ENCODE measurements at places on chromosomes 1 and 21.

- DNase-seq, result peak; percentile 74
Measured at GRCh38 chr1:2230781-2231531, 2.8 kb downstream of the SKI start.

GRCh38 chr1:167221126-167221737, 546 bp downstream of the POU2F1 start:
- DNase-seq, result no peak

DNA sequence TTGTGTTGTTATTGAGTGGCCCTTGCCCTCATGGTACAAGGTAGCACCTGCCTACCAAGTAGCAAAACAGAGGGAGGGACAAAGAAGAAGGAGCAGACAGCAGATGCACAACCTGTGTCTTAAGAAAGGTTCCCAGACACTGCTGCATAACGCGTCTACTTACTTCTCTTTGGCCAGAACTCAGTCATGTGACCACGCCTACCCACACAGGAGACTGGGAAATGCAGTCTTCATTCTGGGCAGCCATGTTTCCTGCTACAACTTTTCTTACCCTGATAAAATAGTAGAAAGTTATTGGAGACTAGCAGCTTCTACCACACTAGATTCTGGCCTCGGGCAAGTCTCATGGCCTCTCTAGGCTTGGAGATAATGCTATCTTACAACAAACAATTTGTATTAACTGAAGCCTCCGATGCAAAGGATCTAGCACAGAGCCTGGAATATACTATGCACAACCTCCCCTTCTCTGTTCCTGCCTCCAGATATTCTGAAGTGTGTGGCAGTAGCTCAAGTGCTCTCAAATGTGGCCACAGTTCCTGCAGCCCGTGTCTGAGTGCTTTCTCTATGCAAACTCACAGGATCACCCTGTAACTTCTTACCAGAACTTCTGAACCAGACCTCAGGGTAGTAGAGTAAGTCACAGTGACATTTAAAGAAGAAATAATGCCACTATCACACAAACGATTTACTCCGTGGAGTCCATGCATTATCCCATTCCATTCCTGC, 34.1 kb upstream of the BTG2 start:
- peak; percentile 76 for DNase-seq

GRCh38 chr1:235946571-235946981, 79.9 kb upstream of the LYST start:
- no peak for DNase-seq

DNA sequence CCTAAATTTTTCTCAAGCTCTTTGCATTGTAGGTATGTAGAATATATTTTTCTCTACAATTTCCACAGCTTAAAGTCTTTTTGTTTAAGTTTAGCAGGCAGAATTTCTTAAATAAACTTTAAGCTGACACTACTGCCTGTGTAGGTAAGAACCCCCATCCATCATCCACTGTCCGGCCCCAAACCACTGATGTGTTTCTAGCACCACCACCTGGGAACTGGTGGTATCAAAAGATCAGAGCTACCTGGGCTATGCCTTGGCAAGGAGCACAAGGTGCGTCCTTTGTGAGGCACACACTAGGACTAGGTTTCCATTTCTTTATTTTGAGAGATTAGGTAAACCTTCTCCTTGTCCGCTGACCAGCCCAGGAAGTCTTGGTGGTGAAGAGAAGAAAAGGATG, 10.5 kb upstream of the LELP1 start:
- no peak for DNase-seq

DNA sequence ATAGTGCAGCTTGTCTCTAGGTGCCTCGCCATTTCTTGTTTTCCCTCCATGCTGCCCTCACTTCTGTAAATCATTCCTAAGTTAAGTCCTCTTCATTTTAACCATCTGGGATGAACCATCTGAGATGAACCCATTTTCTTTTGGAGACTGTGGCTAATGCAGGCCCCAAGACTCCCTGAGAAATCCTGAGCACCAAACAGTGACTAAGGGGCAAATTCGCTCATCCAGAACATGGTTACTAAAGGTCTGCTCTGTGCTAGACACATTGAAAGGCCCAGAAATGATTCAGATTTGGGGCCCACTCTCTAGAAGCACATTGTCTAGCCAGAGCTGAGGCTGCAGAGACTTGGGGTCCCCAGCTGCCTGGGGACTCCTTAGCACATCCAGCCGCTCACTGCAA, 151.9 kb upstream of the CTTNBP2NL start:
- DNase-seq, result no peak

- DNase-seq, result no peak
Measured at GRCh38 chr1:118659646-118660045, 328.5 kb downstream of the TBX15 start.

GRCh38 chr1:42035205-42035829, 116.6 kb upstream of the HIVEP3 start:
- no peak for DNase-seq

DNA sequence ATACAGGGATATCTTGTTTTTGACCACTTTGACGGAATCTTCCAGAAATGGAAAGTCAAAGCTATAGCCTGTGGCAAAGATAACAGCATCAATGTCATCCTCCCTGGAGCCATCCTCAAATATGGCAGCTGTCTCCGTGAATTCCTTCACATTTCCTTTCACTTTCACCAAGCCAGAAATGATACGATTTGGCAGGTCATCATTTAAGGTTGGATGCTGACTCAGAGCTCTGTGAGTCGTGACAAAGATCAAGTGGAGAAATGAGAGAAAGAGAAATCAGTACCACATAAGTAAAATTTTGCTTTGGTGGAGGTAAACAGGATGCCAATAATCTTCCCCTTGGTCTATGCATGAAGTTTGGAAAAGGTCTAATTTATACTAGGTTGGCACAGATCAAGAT, 23.9 kb downstream of the FMO5 start:
- no peak for DNase-seq

GRCh38 chr1:14857436-14858195, 259.1 kb downstream of the KAZN start:
- no peak for DNase-seq

GRCh38 chr1:63859480-63860275, 85.9 kb downstream of the ROR1 start:
- DNase-seq, result no peak

GRCh38 chr1:110409316-110409715, 1.8 kb upstream of the LAMTOR5 start:
- DNase-seq, result no peak

DNA sequence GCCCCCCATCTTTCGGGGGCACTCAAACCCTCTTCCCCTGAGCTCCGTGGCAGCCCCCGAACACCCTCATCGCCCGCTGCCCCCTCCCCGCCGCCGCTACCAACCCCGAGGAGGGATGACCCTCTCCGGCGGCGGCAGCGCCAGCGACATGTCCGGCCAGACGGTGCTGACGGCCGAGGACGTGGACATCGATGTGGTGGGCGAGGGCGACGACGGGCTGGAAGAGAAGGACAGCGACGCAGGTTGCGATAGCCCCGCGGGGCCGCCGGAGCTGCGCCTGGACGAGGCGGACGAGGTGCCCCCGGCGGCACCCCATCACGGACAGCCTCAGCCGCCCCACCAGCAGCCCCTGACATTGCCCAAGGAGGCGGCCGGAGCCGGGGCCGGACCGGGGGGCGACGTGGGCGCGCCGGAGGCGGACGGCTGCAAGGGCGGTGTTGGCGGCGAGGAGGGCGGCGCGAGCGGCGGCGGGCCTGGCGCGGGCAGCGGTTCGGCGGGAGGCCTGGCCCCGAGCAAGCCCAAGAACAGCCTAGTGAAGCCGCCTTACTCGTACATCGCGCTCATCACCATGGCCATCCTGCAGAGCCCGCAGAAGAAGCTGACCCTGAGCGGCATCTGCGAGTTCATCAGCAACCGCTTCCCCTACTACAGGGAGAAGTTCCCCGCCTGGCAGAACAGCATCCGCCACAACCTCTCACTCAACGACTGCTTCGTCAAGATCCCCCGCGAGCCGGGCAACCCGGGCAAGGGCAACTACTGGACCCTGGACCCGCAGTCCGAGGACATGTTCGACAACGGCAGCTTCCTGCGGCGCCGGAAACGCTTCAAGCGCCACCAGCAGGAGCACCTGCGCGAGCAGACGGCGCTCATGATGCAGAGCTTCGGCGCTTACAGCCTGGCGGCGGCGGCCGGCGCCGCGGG, 837 bp downstream of the FOXD3 start:
- peak; percentile 25 for DNase-seq

- peak; percentile 34 for DNase-seq
Measured at GRCh38 chr1:110643879-110644472, 30.8 kb downstream of the KCNA3 start.

- DNase-seq, result no peak
Measured at GRCh38 chr1:240030236-240030635, 61.4 kb upstream of the FMN2 start.

DNA sequence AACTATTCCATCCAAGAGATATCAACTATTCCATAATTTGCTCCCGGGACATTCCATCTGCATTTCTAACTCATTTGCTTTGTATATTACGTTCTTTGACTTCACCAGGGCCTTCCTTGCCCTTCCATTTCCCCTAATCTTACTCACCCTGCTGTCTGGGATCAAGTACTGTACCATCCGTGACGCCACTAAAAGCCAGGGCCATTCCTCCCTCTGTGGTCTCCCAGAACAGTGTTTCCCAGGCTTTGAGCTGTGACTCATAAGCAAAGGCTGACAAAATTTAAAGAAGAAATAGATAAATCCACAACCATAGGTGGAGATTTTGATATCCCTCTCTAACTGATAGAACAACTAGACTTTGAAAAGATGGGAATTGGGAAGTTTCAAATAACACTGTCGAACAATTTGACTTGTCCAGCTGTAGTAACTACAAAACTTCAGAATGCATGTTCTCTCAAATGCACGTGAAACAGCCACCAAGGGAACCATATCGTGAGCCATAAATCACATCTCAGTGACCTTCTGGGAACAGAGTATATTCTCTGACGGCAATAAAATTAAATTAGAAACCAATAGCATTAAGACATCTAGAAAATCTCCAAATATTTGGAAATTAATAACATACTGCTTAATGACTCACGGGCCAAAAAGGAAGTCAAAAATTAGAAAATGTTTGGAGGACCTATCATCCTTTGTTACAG, 501.0 kb downstream of the SETD4 start:
- DNase-seq, result no peak

- no peak for DNase-seq
Measured at GRCh38 chr1:151942882-151943281, 33.6 kb upstream of the THEM4 start.

- no peak for DNase-seq
Measured at GRCh38 chr1:24125456-24125855, 13.5 kb upstream of the MYOM3 start.

GRCh38 chr1:186463511-186463910, 2.6 kb upstream of the PDC start:
- no peak for DNase-seq

DNA sequence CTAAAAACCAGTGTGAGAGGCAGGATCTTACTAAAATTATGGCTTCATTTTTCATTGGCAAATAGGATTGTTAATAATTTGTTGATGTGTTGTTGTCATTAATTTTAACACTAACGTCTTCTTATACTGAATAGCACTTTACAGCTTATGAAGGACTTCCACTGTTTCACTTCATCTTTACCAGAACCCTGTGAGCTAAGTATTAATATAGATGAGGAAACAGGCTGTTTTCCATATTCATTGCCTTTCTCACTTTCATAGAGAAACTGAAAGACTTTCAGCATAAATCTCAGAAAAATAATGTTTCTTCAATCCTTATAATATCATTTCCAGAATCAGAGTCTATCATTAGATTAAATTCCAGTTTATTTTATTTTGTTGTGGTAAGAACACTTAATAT, 8.5 kb downstream of the MAP10 start:
- DNase-seq, result no peak

GRCh38 chr1:157380523-157380922, 171.8 kb downstream of the FCRL5 start:
- DNase-seq, result no peak

DNA sequence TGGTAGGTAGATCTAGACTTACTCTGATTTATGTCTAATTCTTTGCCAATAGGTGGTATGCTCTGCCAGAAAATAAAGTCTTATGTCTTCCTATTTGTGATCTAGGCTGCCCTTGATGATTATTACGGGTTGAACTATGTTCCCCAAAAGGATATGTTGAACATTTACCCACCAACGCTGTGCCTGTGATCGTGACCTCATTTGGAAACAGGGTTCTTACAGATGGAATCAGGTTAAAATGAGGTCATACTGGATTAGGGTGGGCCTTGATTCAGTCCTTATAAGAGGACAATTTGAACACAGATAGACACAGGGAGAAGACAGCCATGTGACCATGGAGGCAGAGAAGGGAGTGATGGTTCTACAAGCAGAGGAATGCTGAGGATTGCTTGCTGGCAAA, 95.1 kb upstream of the BCAR3 start:
- DNase-seq, result no peak

- DNase-seq, result no peak
Measured at GRCh38 chr1:238701024-238701423, 685.3 kb upstream of the CHRM3 start.

DNA sequence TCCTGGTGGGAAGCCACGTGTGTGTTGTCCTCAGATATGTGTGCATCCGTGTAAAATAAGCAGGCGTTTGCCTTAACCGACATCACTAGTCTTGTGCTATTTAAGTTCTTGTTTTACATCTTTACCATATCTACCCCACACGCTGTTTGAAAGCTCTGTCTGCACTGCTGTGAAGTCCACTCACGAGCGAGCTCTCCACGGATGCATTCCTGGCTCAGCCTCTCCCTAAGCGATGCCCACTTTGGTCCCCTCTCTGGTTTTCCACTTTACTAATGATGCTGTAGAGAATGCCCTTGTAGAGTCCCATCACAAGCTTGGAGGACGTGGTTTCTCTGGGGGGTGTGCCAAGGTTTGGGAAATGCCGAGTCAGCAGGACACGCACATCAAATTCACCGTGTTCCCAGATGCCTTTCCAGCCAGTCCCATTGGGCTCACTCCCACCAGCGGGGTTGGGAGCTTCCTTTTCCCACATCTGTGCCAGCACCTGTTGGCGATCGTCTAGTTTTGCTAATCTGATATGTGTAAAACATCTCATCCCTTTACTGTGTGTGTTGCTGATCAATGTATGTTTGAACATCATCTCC, 43.8 kb downstream of the ACTL8 start:
- DNase-seq, result no peak
